Vagina (tissue), 2 donors: ENCODE measurements at places on chromosomes 1 and 21.

DNA sequence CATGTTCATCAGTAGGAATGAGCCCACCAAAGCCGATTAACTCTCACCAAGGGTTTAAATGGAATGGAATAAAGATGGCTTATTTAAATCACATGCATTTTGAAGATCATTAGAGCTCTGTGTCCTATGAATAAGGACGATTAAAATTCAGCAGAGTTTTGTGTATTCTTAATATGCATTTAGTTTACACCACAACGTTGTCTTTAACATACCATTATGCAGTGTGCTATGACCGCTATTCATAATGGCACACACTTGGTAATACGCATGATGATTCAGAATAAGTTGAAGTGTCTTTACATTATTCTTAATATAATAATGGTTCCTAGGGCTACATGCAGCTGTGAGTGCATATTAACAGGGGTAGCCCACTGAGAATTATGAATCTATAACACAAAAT lies 190.7 kb downstream of the PTBP2 start:
- no peak overlapping the region for H3K27ac ChIP-seq
- no peaks in the 10 kb centered on the region for H3K27me3 ChIP-seq
- no peaks in the 10 kb centered on the region for H3K4me1 ChIP-seq
- no peaks in the 10 kb centered on the region for H3K36me3 ChIP-seq
- no peak for DNase-seq

DNA sequence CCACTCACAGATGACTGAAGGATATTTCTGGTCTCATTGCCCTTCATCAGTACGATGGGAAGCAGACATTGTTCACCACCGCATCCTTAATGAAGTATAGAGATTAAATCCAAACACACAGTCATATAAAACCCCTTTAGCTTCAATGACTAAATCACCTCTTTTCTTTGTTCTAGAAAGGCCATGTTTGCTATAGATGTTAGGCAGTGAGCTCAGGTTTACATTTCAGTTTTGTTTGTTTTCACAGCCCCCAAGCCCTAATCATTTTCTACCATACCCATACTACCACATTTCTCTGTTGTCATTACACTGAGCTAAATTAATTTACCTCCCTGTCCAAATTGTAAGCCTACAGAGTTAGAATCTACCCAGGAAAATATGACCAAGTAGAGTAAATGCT lies 385.1 kb downstream of the NTNG1 start:
- no peaks in the 10 kb centered on the region for H3K27me3 ChIP-seq
- DNase-seq: no peak
- H3K4me3 ChIP-seq: no peak overlapping the region

DNA sequence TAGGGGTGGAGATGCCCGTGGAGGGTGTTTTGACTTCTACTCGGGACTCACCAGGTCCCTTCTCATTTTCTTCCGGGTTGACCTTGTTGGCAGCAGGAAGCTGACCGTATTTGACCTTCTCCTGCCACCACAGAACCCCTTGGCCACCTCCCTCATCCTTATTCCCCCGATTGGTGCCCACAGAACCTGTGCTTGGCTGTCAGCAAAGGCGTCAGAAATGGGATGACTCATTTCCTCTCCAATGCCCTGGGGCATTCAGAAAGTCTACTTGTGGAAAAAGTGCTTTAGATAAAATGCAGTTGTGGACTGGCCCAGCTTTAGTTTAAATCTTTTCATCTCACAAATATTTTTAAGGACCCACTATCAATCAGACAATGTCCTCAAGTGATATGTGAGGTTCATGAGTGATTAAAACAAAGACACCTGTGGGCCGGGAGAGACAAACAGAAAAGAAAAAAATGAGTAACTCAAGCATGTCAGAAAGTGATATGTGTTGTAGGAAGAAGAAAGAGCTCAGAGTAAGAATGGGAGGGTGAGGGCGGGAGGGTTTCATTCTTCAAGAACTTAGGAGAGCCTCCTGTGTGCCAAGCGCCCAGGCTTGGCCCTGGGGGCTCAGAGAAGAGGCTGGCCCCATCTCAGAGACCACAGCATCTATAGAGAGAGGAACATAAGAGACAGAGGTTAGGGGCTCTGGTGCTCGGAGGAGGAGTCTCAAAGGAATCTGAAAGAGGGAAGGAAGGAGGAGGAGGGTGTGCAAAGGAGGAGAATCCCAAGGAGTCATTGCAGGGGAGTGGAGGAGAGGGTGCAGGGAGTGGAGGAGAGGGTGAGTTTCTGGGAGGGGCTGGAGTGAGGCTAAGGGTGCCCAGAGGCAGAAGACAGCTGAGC lies 221.6 kb upstream of the VAMP3 start:
- no peak overlapping the region for H3K27ac ChIP-seq
- peaks cover 32% of the 10 kb centered on the region for H3K4me1 ChIP-seq
- H3K4me3 ChIP-seq: no peak overlapping the region
- no peaks in the 10 kb centered on the region for H3K27me3 ChIP-seq
- no peaks in the 10 kb centered on the region for H3K36me3 ChIP-seq
- no peak for DNase-seq

DNA sequence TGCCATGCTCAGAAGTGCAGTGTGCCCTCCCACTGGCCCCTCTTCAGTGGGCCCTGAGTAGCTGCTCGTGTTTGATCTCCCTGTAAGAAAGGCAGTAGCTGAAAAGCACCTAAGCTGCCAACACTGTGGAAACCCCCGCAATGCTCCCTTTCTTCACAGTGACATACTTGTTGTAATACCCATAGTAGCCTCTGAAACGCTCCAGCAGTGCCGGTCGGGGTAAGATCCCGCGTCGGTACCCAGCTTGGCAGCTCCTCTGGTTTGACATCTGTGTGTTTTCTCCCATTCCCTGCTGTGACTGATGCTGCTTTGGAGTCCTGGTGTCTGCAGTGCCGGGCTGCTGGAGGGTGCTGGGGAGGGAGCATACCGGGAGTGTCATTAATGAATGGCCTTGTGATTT lies 3.6 kb downstream of the CHAF1B start:
- no peak for DNase-seq
- no peaks in the 10 kb centered on the region for H3K4me1 ChIP-seq
- no peak overlapping the region for H3K27ac ChIP-seq
- H3K36me3 ChIP-seq: no peaks in the 10 kb centered on the region
- no peak overlapping the region for H3K4me3 ChIP-seq

- H3K36me3 ChIP-seq: no peaks in the 10 kb centered on the region
- no peak overlapping the region for H3K4me3 ChIP-seq
- no peaks in the 10 kb centered on the region for H3K4me1 ChIP-seq
These were observed 1043.2 kb downstream of the BRINP3 start for GRCh38 chr1:189434461-189434860.
